ENCODE measurements at places on chromosomes 2 and 18.
A peak's percentile ranks its signal among the peaks of the same experiment; 100 is the strongest.

DNA sequence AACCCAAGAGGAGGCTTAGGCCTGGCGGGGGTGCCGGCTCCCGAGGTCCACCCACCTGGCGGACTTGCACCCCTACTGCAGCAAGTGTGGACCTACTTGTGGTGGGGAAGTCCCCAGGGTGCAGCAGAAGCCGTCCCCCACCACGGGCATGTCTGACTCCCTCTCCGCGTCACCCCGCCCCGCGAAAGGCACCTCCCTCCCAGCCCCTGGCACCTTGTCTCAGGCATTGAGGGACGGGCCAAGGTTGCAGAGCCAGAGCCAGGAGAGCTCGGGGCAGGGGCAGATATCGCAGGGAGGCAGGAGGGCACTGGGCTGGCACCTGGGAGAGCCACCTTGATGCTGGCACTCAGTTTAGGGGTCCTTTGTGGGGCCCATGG lies 19.0 kb downstream of the CROCC2 start:
- peak; percentile 42 for DNase-seq

- no peak for DNase-seq
These were observed 65.3 kb downstream of the SUCLG1 start for GRCh38 chr2:84393829-84394228.

DNA sequence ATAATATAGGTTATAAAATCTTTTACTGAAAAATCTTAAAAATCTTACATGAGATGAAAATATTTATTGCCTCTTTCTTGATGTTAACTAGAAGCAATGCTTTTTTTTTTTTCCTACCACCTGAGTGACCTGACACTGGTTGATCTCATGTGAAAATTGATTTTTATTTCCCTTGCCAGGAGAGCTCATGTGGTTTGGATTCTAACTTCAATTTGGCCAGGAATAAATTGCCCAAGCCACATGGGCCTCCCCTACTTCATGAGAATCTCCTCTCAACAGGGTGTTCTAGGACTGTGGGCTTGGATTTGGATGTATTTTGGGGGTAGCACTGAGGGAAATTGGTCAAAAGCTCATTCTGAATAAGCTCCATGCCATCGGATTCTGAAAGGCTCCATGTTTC lies 20.1 kb downstream of the IDH1 start:
- no peak for DNase-seq

GRCh38 chr2:144712550-144712940 lies 192.6 kb upstream of the ZEB2 start:
- no peak for DNase-seq

- DNase-seq, result no peak
These were observed 258.4 kb downstream of the BCL11A start for GRCh38 chr2:60294901-60295635.

- DNase-seq, result no peak
These were observed 53.9 kb downstream of the FN1 start for GRCh38 chr2:215382011-215382410.

DNA sequence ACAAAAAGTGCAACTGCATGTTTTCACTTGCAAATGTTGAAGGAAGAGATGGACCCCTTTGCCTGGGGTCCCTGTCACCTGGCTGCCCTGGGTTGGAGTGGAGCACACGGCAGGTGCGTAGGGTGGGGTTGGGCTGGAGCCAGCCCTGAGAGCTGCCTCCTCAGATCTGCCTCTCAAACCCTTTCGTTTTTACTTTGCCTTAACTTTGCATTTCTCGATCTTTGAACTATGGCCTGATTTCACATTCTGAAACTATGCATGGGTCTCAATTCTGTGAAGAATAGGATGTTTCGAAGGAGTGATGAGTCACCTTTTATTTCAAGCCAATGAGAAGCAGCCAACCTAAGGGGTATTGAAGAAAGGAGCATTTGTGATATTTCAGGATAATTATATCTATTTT lies 132.8 kb downstream of the ACOXL start:
- no peak for DNase-seq

DNA sequence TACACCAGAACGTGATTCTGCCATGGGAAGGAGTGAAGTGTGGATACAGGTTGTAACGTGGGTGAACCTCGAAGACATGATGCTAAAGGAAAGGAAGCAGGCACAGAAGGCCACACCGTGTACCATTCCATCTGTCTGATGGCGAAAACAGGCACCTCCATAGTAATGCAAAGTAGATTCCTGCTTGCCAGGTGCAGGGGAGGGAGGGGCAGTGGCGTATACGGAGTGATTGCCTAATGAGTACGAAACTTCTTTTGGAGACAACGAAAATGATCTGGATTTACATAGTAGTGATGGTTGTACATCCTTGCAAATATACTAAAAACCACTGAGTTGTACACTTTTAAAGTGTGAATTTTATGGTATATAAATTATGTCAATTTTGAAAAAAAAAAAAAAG lies 106.7 kb downstream of the GBX2 start:
- DNase-seq, result no peak

GRCh38 chr2:3470166-3470651 lies 49.1 kb downstream of the ADI1 start:
- no peak for DNase-seq

- no peak for DNase-seq
These were observed 39.7 kb upstream of the MRPL19 start for GRCh38 chr2:75606761-75607399.

DNA sequence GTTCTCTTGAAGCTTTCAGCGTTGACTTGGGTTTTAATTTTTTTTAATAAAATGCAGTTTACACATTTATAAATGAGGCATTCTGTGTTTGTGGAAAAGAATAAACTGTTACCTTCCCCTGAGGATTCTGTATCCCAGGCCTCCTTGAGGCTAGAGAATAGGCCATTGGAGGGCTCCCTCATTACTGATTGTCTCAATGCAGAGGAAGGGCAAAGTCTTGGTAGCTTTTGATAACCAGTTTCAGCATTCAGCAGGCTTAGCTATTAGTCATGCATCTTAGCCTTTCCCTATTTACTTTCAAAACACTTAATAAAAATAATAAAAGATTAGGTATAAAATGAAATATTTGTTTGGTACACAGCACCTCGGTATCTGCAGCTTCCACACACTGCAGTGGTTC lies 58.1 kb upstream of the OTX1 start:
- DNase-seq, result no peak

DNA sequence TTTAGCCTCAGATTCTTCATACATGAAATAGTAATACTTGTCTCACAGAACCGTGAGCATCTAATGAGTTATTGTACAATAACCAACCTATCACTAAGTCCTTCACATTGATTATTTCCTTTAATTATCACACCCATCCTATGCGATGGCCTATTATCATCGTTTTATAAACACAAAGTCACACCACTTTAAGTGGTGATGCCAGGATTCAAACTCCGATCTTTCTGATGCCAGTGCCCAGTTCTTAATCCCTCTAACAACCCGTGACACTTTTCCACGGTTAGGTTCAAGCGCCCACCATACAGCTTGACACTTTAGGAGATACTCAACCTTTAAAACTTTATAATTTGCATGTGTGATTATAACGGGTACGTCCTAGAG lies 523 bp upstream of the ALMS1 start:
- DNase-seq, result no peak

GRCh38 chr2:1945819-1946218 lies 201.5 kb upstream of the PXDN start:
- DNase-seq, result no peak

- DNase-seq, result no peak
These were observed 148.8 kb downstream of the ACTR3 start for GRCh38 chr2:114038710-114039109.

GRCh38 chr2:68879296-68879695 lies 8.1 kb upstream of the BMP10 start:
- no peak for DNase-seq

- no peak for DNase-seq
These were observed 126.1 kb downstream of the HNMT start for GRCh38 chr2:138090330-138090729.

DNA sequence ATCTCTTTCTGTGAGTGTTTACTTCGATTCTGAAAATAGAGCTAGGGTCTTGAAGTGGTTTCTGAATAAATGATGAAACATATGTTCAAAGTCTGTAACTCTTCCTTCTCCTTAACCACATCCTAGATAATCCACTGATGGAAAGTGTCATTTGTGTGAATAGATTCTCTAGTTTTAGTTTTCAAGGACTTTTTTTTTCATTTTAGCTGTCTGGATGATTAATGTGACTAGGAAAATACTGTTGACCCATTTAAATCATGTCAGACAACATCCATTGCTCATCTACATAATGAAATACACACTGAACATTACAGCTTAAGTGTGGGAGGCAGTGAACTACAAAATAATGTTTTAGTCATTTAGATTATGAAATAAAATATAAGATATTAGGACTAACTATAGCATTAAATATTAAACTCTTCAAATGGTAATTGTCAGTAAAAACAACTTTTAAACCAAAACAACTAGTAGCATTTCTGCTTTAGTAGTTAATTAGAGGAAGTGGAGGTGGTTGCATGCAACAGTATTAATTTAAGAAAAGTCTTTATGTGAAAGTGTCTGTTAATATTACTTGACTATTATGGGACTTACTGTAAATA lies 39.1 kb upstream of the DLX1 start:
- DNase-seq, result no peak

GRCh38 chr18:30925795-30926194 lies 116.7 kb downstream of the DSC3 start:
- no peak for DNase-seq

- DNase-seq, result no peak
These were observed 25.9 kb upstream of the RFX8 start for GRCh38 chr2:101500860-101501259.

DNA sequence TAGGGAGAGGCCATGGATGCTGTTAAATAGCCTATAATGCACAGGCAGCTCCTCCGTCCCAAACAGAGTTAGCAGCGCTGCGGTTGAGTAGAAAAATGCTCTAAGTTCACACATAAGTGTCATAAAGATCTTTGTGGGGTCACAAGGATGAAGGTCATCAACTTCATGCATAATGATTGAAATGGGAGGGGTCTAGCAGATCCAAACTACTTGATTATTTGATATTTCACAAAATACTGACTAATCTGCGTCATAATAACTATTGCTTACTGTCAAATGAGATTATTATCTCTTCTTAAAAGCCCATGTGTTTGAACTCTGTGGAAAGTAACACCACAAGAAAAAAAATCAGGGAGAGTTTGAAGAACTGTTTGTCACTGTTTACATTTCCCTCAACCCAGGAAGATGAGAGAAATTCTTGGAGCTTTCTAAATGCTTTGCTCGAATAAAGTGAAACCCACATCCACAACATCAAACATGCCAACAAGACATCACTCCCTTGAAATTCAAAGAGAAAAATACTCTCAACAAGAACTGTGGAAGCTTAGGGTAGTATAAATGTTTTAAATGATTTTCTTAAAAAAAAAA lies 50.5 kb upstream of the CREB1 start:
- no peak for DNase-seq
